ENCODE measurements at places on chromosomes 2 and 18.

- DNase-seq: no peak
These were observed 42.8 kb downstream of the CCDC102B start for GRCh38 chr18:68840554-68841263.

DNA sequence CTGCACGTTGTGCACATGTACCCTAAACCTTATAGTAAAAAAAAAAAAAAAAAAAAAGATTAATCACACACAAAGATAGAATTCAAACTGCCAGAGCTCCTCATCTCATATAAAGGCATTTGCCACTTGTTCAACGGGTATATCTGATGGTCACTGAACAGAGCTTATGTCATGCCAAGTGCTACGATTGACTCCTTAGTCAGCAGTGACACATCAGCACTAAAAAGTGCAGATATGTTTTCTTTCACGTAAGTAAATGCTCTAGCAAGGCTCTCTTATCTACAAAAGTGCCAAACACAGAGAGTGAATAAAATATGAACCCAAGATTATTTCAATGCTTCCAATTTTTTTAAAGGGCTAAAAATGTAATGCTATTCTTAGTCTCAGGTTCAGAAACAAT, 1.1 kb downstream of the LMAN1 start:
- DNase-seq: no peak

- DNase-seq: no peak
These were observed 75.7 kb downstream of the MYO5B start for GRCh38 chr18:50119296-50119695.

GRCh38 chr2:117137371-117137770, 677.1 kb upstream of the DDX18 start:
- no peak for DNase-seq

DNA sequence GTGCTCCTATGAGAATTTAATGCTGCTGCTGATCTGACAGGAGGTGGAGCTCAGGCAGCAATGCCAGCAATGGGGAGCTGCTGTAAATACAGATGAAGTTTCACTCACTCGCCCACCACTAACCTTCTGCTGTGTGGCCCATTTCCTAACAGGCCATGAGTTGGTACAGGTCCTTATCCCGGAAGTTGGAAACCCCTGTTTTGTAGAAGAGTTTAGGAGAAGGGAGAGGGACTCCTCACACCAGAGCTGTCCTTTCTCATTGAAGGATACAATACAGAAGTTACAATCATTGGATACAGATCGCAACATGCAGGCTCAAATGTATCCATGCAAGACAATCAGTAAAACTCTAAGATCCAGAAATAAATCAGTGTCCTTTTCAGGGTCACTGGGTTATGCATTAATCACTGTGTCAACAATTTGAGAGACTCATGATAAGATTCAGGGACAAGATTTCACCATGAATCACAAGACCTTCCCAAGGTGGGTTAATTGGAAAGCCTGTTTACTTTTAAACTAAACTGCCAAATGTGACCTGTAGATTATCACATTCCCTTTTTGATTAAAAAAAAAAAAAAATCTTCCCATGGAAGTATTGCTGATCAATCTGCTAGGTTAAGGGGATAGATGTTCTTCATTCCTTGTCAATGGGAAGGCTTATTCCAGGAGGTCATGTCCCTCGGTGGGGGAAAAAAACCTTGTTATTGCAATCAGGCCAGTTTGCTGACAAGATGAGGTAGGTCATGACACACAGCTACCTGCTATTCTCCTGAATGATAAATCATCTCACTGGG, 97.2 kb downstream of the SP100 start:
- DNase-seq: no peak
